ENCODE measurements at places on chromosomes 2 and 18.

DNA sequence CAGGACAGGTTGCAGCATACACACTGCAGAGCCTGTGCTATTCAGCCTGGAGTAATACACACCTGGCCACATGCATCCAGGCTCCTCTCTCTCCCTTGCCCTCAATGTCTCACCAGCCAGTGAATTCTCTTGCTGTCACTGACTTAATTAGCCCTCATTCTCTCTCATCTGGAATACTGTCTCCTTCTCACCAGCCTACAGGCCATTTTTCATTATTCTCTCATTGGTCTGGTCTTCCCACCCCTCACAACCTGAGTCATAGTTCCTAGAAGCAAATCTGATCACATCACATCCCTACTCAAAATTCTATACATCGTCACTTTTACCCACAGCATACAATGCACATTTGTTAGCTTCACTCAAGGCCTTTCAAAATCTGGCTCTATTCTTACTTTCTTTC lies 333.1 kb downstream of the PIK3C3 start:
- no peak for DNase-seq

DNA sequence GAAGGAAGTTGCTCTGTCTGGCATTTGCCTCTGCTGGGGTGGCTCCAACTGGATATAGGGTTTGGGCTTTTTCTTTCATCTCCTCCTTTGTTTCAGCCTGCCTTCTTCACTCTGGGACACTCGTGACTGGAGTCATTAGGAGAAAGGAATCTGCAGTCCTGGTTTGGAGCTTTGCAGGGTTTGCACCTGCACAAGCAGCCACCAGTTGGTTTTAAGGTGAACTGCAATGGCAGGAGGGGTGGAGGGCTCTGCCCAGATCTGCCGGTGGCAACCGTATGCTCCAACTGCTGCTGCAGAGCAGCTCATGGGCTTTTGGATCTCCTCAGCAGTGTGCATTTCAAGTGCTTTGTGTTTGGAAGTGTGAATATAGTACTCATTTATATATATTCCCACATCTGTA lies 131.3 kb upstream of the MGAT5 start:
- DNase-seq: no peak

DNA sequence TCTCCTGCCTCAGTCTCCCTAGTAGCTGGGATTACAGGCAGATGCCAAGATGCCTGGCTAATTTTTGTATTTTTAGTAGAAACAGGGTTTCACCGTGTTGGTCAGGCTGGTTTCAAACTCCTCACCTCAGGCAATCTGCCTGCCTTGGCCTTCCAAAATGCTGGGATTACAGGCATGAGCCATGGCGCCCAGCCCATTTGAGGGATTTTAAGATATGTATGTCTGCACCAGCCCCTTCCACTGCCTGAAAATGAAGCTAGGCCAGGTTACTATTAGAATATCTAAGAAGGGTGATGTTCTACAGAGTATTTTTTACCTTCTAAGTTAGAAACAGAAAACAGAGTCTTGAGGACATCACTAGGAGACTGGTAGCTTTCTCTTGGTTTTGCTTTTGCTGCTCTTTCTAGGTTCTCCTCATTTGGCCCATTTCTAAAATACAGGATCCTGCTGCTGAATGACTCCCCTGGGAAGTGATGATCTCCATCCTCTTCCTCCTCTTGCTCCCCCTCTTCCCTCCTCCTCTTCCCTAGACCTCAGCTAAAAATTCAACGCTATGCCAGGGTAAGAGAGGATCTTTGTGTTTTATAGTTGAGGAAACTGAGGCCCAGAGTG lies 118.5 kb downstream of the MYCN start:
- no peak for DNase-seq

GRCh38 chr18:390741-391478 lies 109.6 kb downstream of the COLEC12 start:
- DNase-seq: no peak

GRCh38 chr2:167916756-167917155 lies 330.6 kb downstream of the STK39 start:
- DNase-seq: no peak

DNA sequence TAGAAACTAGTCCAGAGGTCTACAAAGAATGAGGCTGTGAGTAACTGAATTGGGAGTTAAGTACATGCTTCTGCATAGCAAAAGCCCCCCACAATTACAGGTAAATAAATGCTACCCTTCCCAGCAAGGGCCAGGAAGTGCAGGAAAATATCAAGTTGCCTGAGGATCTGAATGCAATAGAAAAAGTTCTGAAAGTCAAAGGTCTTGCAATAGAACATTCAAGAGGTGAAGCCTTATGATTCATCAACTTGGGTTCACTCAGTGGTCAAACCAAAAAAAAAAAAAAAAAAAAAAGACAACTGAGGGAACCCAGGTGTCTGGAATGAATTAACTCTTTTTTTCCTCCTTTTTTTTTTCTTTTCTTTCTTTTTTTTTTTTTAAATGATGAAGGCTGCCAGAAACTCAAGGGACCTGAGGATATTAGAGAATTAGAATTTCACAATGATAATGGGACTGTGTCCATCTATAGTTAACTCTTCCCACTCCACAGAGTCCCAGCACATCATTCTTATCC lies 42.9 kb upstream of the RFX8 start:
- DNase-seq: no peak

GRCh38 chr18:22167471-22168241 lies 1.7 kb upstream of the GATA6 start:
- DNase-seq: no peak

- DNase-seq: no peak
Measured at GRCh38 chr2:160201849-160202539, 1.9 kb upstream of the ITGB6 start.

GRCh38 chr18:45590036-45590886 lies 25.0 kb upstream of the SLC14A2 start:
- DNase-seq: no peak

- no peak for DNase-seq
Measured at GRCh38 chr2:143474586-143474985, 345.4 kb downstream of the ARHGAP15 start.

GRCh38 chr2:104897515-104898184 lies 43.7 kb downstream of the POU3F3 start:
- DNase-seq: no peak

- peak; percentile 73 for DNase-seq
Measured at GRCh38 chr18:712401-713134, at the start of gene ENOSF1. ENOSF1 (minus strand) TSS chr18:712630; CDS start chr18:712587, 43 bp downstream.

All from hypothalamus (tissue), 51 donors.